ENCODE measurements at places on chromosomes 4 and X.

DNA sequence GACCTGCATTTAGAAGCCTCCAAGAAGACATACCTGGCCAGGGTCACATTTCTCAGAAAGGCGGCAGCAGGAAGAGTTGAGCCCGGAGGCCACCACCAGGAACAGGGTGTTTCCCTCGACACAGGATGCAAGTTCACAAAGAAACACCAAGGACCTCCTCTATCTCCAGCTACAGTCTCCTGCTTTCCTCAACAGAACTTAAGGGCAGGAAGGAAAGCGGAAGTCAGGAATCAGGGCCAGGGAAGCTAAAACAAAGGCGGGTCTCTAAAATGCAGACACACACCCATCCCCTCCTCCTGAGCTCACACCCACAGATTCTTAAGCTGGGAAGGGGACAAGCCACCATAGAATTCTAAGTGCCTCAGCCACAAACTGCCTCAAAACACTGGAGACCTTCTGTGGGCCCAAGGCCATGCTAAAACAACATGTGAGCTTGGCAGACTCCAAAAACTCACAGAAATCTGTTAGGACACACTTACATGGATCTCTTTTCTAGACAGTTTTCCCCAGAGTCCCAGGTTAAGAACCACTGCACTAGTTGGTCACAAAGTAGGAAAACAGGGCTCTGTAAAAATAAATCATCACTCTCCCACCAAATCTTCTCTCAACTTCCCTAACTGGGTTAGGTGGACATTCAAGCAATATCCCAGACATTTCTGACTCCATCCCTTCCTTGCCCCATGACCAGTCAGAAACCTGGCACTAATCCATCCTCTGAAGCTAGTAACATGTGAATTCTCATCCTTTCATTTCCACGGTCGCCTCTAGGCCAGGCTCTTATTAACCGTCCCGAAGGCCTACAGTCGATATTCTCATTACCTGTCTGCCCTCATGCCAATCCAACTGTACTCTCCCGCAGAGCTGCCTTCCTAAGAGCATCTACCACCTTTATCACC is 163.2 kb downstream of the APBB2 start:
- no peak for DNase-seq

GRCh38 chr4:125725957-125726525 is 411.3 kb downstream of the FAT4 start:
- no peak for DNase-seq

DNA sequence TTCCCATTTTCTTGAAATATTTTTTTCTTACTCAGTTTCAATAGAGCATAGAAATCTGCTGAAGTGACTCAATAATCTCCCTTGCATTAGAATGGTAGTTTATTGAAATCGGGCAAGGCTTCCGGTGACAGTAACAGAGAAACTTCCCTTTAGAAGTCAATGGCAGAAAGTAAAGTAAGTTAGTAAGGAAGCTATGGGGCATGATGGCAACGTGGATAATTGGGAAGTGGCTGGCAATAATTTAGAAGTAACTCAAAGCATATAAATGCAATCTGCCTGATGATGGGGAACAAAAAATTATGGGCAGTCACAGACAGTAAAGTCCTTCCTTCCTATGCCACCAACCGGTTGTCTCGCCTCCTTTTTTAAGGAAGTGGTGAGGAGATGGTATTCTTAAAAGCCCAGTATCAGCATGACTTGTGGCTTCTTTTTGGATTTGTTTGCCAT is 7.6 kb downstream of the CYBB start:
- DNase-seq = no peak

- DNase-seq = no peak
Observed at GRCh38 chr4:184401397-184402171, 72.8 kb downstream of the IRF2 start.

DNA sequence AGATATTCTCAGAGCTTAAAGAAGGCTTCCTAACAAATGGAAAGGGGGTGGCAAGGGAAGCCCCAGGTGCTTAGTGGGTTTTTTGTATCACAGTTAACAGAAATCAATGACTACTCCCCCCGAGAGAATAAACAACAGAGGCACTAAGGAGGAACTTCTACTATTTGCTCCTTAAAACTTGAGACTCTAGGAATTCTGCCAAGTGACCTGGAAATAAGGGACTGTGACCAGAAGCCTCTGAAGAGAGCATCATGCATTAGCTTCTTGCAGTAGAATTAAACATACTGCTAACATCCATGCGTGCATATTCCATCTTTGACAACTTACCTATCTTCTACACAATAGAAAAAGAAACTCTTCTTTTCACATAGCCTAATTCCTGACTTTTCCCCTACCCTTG is 86.8 kb downstream of the CAMK2D start:
- DNase-seq = no peak

DNA sequence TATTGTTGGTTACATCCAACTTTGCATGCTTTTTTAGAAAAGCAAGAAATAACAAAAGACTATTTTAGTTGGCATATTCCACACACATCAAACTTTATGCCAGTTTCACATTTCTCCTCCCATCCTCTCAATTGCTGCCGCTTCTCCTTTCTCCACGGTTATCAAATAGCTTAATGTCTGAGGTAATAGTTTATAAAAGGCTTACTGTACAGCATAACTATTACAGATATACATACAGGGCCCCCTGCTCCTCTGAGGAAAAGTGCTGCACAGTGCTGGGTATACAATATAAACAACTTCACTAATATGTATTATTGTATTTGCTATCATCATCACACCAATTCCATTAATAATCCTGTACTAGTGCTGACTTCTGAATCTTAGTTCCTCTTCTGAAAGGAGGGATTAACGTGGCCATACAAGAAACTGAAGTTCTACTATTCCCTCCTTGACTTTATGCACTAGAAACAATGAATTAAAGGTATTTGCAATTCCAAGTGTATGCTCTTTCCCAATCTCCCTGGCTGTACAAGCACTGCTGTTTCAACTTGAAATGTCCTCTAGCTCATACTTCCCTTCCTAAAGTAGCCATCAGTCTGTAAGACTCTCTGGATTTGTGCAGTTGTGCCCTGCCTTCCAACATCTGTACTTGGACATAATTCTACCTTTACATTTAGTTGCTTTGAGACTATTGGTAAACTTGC is 2.5 kb downstream of the CCNI start:
- DNase-seq = no peak

DNA sequence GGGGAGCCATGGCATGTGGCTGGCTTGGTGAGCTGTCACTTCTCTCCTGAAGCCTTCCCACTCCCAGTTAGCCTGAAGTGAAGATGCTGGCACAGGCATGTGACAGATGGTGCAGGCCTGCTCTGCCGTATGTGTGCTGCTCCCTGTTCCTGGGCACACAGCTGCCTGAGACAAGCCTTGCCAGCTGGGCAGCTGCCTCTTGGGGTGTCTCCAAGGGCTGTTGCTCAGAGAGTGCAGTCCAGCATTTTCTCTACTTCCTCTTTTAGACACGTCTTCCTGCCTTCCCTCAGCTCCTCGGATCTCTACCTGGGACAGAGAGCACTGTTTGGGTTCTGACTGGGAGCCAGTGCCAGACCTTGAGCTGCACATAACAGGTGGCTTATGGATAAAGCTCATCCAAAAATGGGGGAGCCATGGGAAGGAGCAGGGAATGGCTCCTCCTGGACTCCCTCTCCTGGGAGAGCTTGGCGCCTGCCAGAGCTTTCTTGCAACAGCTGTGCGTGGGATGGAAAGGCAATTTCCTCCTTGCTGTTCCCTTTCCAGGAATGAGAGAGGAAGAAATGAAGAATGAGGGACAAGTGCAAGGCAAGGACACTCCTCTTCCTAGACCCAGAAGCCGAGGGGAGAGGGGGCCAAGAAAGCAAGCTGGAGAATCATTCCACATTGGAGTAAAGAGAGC is 132.9 kb downstream of the MSL3 start:
- DNase-seq = no peak

GRCh38 chr4:165201806-165202205 is 5.6 kb upstream of the KLHL2 start:
- no peak for DNase-seq

DNA sequence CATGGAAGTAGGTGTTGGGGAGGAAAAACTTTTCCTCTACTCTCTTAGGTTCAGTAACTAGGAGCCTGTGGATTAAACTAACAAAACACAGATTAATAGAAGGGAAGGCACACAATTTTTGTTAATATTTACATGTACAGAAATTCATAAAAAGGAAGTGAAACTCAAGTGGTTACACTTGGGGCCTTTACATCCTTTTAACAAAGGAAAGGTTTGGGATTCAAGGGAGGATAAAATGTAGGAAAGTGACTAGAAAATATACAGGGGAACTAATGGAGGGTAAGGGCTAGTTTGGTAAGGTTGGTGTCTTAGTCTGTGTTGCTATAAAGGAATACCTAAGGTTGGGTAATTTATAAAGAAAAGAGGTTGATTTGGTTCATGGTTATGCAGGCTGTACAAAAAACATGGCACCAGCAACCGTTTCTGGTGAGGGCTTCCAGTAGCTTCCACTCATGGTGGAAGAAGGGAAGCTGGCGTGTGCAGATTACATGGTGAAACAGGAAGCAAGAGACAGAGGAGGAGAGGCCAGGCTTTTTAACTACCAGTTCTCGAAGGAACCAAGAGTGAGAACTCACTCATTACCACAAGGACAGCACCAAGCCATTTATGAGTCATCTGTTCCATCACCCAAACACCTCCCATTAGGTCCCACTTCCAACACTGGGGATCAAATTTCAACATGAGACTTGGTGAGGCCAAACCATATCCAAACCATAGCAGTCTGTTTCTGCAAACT is 124.4 kb downstream of the CHRDL1 start:
- no peak for DNase-seq

DNA sequence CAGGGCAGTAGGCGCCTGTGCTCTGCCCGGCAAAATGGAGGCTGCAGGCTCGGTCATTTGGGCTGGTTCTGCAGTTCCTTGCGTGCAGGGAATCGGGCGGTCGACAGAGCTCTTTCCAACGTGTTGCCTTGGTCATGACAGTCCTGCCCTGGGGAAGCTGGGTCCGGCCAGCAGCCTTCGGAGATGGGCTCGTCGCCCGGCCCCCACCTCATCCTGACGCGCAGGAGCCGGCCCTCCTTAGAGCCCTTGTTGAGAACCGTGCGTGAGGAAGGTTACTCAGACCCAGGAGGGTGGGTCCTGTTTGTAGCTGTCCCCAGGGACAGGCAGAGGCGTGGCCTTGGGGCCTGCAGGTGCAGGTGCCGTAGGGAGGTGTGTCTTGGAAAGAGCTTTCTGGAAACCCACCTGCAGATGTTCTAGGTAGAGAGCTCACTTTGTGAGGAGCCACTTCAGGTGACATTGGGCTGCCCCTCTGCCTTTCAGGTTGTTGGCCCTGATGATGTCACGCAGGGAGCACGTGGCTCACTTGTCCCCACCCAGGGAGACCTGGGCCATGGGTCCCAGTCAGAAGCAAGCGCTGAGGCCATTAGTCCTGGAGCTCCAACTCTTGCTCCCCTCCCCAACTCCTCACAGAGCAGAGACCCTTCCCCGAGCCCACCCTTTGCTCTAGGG is 15.2 kb upstream of the HGFAC start:
- DNase-seq = no peak
